ENCODE measurements at places on chromosomes 3 and 15. TPM values are rescaled to one million over a fixed set of nuclear protein-coding genes. Genes with fewer than 3 reads are reported as not detected.

GRCh38 chr3:71707595-71707994 is 17.6 kb downstream of the EIF4E3 start:
- no peak overlapping the region for H3K27ac ChIP-seq
- H3K4me3 ChIP-seq, result no peak overlapping the region
- H3K4me1 ChIP-seq, result no peaks in the 10 kb centered on the region
- no peak for DNase-seq

The CACNA2D2 gene
- not detected for total RNA-seq

The GABRR3 gene
- total RNA-seq, result not detected

DNA sequence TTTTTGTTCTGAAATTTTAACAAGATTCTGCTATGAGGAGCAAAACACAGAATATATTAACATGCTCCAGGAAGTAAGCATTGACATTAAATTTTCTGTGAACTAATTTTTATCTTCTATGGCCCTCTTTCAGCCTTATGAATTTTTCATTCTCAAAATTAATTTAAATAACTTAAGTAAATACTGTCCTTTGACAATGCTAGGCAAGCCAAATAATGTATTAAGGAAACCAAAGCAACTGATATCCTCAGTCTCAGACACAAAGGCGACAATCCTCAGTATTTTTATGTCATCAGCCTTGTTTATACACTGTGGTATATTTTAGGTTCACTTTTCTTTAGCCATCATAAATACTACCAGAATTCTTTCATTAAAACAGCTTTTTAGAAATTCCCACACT is 159.8 kb downstream of the CGGBP1 start:
- no peak overlapping the region for H3K27ac ChIP-seq
- no peaks in the 10 kb centered on the region for H3K4me1 ChIP-seq
- no peak overlapping the region for H3K4me3 ChIP-seq
- DNase-seq, result no peak
- no peaks in the 10 kb centered on the region for H3K36me3 ChIP-seq
- H3K27me3 ChIP-seq, result no peaks in the 10 kb centered on the region

DNA sequence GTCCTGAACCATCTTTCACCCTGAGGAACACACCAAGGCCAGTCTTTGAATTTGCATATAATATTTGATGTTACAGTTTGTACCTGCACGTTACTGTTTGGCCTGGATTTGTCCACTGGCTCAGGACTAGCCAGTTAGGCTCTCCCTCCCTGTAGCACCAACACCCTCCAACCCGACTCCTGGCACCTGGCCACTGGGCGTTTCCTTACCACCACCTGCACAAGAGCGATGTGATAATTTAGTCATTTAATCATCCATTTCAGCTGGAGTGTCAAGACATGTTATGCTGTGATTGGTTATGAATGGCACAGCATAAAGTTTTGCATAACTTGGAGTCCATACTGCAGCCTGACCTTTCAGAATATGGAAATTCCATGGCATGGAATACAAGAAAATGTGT is 242.4 kb downstream of the KCNMB2 start:
- H3K27me3 ChIP-seq, result no peaks in the 10 kb centered on the region
- DNase-seq, result no peak
- H3K36me3 ChIP-seq, result no peaks in the 10 kb centered on the region
- H3K27ac ChIP-seq, result no peak overlapping the region
- no peak overlapping the region for H3K4me3 ChIP-seq
- H3K4me1 ChIP-seq, result no peaks in the 10 kb centered on the region

GRCh38 chr15:29822684-29823459 is 604 bp upstream of the TJP1 start:
- DNase-seq, result peak; percentile 86
- H3K27me3 ChIP-seq, result peaks cover 2% of the 10 kb centered on the region
- peaks cover 42% of the 10 kb centered on the region for H3K4me1 ChIP-seq
- H3K27ac ChIP-seq, result peak overlapping the region; percentile 97

The CHRD gene
- not detected for total RNA-seq

DNA sequence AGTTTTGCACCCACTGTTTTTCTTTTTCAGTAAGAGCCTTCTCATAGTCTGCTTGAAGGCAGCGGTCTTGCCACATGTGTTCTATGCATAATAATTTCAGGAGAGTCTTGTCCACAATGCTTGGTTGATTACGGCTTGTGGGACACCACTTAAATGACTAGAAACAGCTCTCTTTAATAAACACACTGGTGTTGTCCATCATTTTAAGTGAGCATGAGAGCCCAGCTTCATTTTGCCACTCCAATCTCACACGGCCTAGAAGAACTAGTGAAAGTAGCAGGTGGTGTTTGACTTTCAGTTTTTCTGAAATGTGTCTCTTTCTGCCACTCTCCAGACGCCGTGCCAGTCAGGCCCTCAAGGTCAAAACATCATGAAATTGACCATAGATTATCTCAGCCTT is 292.1 kb downstream of the LPP start:
- no peak for DNase-seq
- no peak overlapping the region for H3K27ac ChIP-seq
- H3K4me3 ChIP-seq, result no peak overlapping the region
- H3K27me3 ChIP-seq, result no peaks in the 10 kb centered on the region

- DNase-seq, result no peak
- no peaks in the 10 kb centered on the region for H3K36me3 ChIP-seq
- H3K27ac ChIP-seq, result no peak overlapping the region
- H3K27me3 ChIP-seq, result peaks cover 17% of the 10 kb centered on the region
- no peaks in the 10 kb centered on the region for H3K4me1 ChIP-seq
These were observed 35.9 kb downstream of the KY start for GRCh38 chr3:134614955-134615354.

GRCh38 chr15:63243101-63243500 is 34.3 kb upstream of the APH1B start:
- DNase-seq, result no peak
- H3K36me3 ChIP-seq, result peaks cover 36% of the 10 kb centered on the region
- peaks cover 2% of the 10 kb centered on the region for H3K27me3 ChIP-seq
- no peak overlapping the region for H3K4me3 ChIP-seq
- H3K4me1 ChIP-seq, result peaks cover 62% of the 10 kb centered on the region

The TRANK1 gene
- total RNA-seq, result 3.1 TPM

GRCh38 chr15:65289261-65289854 is 2.7 kb upstream of the PARP16 start:
- H3K27me3 ChIP-seq, result peaks cover 2% of the 10 kb centered on the region
- no peak for DNase-seq
- no peak overlapping the region for H3K27ac ChIP-seq
- H3K4me3 ChIP-seq, result no peak overlapping the region
- peaks cover 15% of the 10 kb centered on the region for H3K4me1 ChIP-seq

- no peak overlapping the region for H3K27ac ChIP-seq
- H3K4me1 ChIP-seq, result peaks cover 27% of the 10 kb centered on the region
- H3K4me3 ChIP-seq, result no peak overlapping the region
- H3K27me3 ChIP-seq, result no peaks in the 10 kb centered on the region
- no peaks in the 10 kb centered on the region for H3K36me3 ChIP-seq
These were observed 146.6 kb upstream of the PEX5L start for GRCh38 chr3:180183346-180183745.

DNA sequence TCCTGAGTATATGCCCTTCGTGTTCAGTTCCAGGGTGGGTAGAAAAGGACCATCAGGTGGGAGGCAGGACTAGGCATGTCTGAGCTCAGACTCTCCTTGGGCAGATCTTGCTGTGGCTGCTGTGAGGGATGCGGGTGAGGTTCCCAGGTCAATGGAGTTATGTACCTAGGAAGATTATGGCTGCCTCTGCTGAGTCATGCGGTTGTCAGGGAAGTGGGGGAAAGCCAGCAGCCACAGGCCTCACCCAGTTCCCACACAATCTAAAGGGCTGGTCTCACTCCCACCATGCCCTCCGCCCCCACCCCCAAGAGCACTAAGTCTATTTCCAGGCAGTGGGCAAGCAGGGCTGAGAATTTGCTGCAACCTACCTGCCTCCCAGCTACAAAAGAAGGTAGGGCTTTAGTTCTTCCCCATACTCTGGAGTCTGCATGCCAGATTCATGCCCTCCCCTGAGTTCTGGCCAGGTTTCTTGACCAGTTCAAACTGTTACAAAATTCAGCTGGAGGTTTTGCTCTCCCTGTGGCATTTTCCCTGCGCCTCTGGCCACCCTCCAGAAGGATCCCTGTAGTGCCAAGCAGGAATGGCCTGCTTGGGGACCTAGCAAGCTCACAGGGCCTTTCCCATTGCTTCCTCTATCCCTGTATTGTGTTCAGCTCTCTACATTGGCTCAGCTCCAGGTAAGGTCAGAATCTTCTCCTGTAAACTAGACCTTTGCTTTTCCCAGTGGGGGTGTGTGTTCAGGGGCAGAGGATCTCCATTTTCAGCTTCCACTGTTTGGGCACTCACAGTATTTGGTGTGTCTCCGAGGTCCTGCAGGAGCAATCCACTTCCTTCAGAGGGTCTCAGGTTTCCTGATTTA is 12.7 kb upstream of the TMCO5A start:
- H3K36me3 ChIP-seq, result peaks cover 4% of the 10 kb centered on the region
- peak overlapping the region; percentile 34 for H3K27ac ChIP-seq
- H3K27me3 ChIP-seq, result no peaks in the 10 kb centered on the region
- no peak overlapping the region for H3K4me3 ChIP-seq

GRCh38 chr15:80426316-80426715 is 22.1 kb downstream of the ARNT2 start:
- no peak for DNase-seq
- H3K36me3 ChIP-seq, result no peaks in the 10 kb centered on the region
- H3K27me3 ChIP-seq, result peaks cover 10% of the 10 kb centered on the region

DNA sequence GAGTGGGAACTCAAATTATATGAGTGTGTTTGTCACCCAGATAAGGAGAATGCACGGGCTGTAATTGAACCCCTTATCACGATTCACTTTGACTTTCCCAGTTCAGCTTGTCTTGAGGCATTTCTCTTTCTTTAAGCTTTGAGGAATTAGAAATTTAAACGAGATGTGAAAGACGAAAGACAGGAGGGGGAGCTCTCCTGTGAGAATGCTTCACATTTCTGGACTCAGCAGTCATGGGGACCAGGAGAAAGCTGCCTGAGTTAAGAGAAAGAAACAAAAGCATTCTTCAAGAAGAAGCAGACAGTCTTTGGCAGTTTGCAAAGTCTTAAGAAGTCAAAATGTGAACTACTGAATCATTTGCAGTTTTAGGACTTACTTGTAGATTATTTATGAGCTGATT is 205.6 kb downstream of the NECTIN3 start:
- no peak overlapping the region for H3K27ac ChIP-seq
- no peak overlapping the region for H3K4me3 ChIP-seq
- DNase-seq, result peak; percentile 50
- peaks cover 8% of the 10 kb centered on the region for H3K27me3 ChIP-seq
- peaks cover 33% of the 10 kb centered on the region for H3K4me1 ChIP-seq

GRCh38 chr3:123627673-123628670 is 43.1 kb upstream of the HACD2 start:
- no peak for DNase-seq
- peaks cover 33% of the 10 kb centered on the region for H3K27me3 ChIP-seq
- peak overlapping the region; percentile 7 for H3K4me3 ChIP-seq
- H3K4me1 ChIP-seq, result peaks cover 33% of the 10 kb centered on the region
- H3K27ac ChIP-seq, result peak overlapping the region; percentile 42

The AMT gene
- total RNA-seq, result 1.9 TPM

DNA sequence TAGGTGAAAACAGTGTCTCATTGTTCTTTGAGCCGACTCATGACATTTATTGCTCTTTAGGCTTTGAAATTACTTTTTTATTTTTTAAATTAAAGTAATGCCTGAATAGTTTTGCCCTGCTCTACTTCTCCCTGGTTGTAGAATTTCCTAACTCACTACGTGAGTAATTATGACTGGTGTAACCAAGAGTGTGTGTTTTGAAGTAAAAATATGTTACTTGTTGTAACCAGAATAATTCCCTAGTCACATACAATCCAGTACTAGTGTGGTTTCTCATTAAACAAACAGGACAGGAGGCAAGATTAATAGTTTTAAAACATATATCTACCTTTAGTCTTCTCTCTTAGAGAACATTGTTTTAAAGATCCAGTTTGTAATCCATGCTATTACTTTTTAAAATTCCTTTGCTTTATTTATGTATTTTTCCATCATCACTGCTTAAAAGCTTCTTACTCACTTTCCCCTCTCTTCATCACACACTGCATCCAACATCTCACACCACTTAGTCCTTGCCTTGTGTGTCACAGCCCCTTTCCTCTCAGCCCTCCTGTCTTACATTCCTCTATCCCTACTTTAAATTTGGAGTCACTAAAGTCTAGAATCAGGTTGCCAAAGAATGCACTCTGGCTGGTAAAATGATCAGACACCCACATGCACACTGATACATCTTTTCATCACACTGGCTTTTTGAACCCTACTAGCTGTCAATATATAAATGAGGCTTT is 219.7 kb downstream of the WNT5A start:
- H3K27ac ChIP-seq, result peak overlapping the region; percentile 71
- peaks cover 6% of the 10 kb centered on the region for H3K36me3 ChIP-seq
- no peak overlapping the region for H3K4me3 ChIP-seq
- H3K27me3 ChIP-seq, result no peaks in the 10 kb centered on the region
- H3K4me1 ChIP-seq, result peaks cover 79% of the 10 kb centered on the region

DNA sequence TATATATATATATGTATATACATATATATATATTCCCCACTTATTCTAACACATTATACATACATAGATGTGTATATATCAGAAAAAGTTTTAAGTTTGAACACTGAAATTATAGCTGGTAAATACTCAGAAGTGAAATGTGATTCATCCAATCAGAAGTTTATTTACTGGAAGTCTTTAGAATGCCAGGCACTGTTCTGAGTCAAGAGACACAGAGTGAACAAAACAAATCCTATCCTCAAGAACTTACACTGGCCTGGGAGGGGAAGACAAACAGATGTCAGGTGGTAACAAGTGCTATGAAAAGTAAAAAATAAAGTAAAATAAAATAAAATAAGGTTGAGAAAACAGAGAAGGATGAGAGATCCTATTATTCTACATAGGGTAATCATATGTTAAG is 13.4 kb downstream of the DHX36 start:
- no peak overlapping the region for H3K4me3 ChIP-seq
- H3K4me1 ChIP-seq, result peaks cover 17% of the 10 kb centered on the region
- DNase-seq, result peak; percentile 18
- no peaks in the 10 kb centered on the region for H3K27me3 ChIP-seq

GRCh38 chr3:100125161-100125938 is 11.0 kb upstream of the FILIP1L start:
- H3K4me3 ChIP-seq, result no peak overlapping the region
- no peaks in the 10 kb centered on the region for H3K27me3 ChIP-seq
- peak; percentile 5 for DNase-seq
- H3K27ac ChIP-seq, result no peak overlapping the region
- H3K36me3 ChIP-seq, result no peaks in the 10 kb centered on the region
- H3K4me1 ChIP-seq, result peaks cover 15% of the 10 kb centered on the region

GRCh38 chr15:81111510-81112470 is 22.3 kb upstream of the CFAP161 start:
- H3K4me3 ChIP-seq, result no peak overlapping the region
- DNase-seq, result no peak
- H3K36me3 ChIP-seq, result no peaks in the 10 kb centered on the region
- no peak overlapping the region for H3K27ac ChIP-seq
- H3K4me1 ChIP-seq, result peaks cover 42% of the 10 kb centered on the region
